ENCODE measurements at places on chromosomes 2 and 18.

GRCh38 chr2:69125816-69126215 is 112.8 kb downstream of the ANTXR1 start:
- ATAC-seq: no peak

GRCh38 chr2:199455545-199456382 is 2.0 kb downstream of the SATB2 start:
- ATAC-seq: peak; percentile 11

GRCh38 chr2:127320586-127321275 is 26.8 kb upstream of the ERCC3 start:
- no peak for ATAC-seq

DNA sequence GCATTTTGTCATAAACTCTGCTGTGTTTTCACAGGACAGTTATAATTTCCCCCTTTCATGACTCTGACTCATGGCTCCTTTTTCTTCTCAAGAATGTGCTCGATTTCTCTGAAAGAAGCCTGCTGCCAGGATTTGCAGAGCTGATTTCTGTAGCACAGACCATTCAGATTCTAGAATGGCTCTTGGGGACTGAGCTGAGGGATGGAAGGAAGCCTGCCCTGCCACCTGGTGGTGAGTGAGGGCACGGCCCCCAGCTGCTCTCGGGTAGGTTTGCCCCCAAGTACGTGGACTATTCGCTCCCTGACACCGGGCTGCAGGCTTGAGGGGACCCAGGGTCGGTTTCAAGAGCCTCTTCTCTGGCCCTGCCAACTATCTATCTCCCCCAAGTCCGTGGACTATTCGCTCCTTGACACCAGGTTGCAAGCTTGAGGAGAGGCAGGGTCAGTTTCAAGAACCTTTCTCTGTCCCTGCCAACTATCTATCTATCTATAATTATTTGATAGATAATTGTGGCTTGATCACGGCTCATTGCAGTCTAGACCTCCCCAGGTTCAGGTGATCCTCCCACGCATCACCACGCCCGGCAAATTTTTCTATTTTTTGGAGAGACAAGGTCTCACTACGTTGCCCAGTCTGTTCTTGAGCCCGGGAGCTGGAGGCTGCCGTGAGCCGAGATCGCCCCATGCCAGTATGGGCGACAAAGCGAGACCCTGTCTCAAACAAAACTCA is 1.4 kb upstream of the SMYD5 start:
- peak; percentile 70 for ATAC-seq

Measured in activated CD4-positive, CD25-positive, alpha-beta regulatory T cell treated with anti-CD3 and anti-CD28 coated beads, Interleukin-2, amount 50 U/mL, for 24 hours (primary cell).